Endothelial cell (in vitro differentiated cells): ENCODE measurements at places on chromosomes 11 and 22.

DNA sequence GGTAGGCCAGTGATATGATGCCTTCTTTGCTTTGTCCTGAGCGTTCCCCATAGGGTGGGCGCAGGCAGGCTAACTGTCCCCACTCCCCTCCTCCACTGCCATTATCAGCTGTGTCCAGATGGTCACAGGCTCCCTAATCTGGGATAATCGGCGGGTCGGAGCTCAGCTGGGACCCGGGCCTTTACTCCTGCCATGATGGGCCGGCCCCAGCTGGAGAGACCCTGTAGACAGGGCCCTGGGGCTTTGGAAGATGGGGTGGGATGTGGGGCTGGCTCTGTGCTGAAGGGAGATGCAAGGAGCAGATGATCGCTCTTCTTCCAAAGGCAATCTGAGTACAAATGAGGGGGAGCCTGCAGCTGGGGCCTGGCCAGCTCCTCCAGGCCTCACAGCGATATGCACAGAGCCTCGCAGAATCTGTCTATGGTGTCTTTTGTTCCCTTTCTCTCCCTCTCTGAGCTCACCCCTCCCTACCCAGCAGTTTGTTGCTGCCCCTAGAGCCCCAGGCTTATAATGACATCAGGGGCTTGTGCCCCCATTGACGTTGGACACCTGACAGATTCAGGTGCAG is 11.9 kb downstream of the KLHL35 start:
- no peak overlapping the region for H3K4me3 ChIP-seq
- H3K4me1 ChIP-seq = peaks cover 3% of the 10 kb centered on the region
- H3K27me3 ChIP-seq = peaks cover 4% of the 10 kb centered on the region
- peaks cover 13% of the 10 kb centered on the region for H3K36me3 ChIP-seq

DNA sequence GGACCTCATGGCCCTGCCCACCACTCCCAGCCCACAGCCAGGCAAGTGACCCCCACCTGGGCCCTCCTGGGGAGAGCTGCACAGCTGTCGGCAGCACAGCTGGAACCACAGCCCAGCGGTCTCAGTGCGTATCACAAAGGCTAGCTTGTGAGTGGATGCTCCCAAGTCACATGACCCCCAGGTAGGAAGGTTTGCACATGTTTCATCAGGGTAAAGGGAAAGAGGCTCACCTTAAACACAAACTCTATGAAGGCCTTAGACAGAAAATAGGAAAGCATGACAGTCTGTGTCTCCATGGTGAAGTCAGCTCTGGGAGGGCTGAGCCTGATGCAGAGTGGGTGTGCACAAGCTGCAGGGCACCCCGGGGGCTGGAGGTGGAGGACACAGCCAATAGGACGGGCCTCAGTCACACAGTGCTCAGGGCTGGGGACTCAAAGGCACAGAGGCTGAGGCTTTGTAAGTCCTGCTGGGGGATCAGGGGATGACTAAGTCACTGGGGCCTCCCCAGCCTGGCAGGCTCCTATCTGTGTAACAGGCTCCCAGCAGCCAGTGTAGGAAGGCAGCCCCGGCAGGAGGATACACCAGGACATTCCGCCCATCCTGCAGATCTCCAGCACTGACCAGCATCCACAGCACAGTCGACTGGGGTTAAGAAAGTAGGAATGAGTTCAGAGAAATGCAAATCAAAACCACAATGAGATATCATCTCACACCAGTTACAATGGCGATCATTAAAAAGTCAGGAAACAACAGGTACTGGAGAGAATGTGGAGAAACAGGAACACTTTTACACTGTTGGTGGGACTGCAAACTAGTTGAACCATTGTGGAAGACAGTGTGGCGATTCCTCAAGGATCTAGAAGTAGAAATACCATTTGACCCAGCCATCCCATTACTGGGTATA is 22.0 kb downstream of the CELSR1 start:
- peaks cover 4% of the 10 kb centered on the region for H3K4me1 ChIP-seq
- no peak overlapping the region for H3K27ac ChIP-seq
- no peak overlapping the region for H3K4me3 ChIP-seq
- no peak for DNase-seq
- peaks cover 9% of the 10 kb centered on the region for H3K27me3 ChIP-seq

- H3K27me3 ChIP-seq = no peaks in the 10 kb centered on the region
- DNase-seq = no peak
- H3K4me1 ChIP-seq = peaks cover 11% of the 10 kb centered on the region
- no peak overlapping the region for H3K27ac ChIP-seq
- H3K4me3 ChIP-seq = no peak overlapping the region
Observed at GRCh38 chr11:121572571-121573059, 119.8 kb upstream of the SORL1-AS1 start.

DNA sequence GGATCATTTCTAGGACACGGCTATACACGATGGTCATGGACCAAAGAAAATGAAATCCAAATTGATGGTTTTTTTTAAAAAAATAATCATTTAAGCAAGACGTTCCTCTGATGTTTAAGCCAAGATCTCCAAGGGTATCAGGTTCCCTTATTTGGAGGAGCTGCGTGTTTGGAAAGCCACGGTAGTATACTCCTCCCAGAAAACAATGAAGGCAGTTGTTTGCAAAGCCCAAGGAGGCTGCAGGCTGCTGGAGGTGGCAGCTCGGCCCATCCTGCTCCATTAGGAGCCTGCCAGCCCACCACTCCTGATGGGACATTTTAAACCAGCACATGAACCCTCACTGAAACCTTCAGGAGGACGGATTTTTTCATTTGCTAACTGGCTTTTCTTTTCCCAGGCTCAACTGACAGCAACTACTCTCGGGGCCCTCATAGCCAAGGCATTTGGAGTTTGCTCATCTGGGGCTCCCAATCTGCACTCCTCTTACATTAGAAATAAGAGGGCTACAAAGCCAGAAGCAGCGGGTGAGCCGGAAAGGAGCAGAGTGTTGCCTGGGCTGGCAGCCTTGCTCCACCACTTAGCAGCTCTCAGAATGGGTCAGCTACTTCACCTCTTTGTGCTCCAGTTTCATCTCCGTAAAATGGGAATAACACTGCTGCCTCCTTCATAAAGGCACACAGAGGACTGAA is 58.4 kb downstream of the ABTB2 start:
- DNase-seq = no peak
- no peak overlapping the region for H3K27ac ChIP-seq
- peaks cover 2% of the 10 kb centered on the region for H3K36me3 ChIP-seq
- H3K27me3 ChIP-seq = peaks cover 6% of the 10 kb centered on the region
